Activated T-helper 1 cell treated with anti-CD3 and anti-CD28 coated beads, Interleukin-12 subunit alpha, Interleukin-12 subunit beta, Interleukin-2, Interleukin-4 antibody, amounts not matched to agents 30 ng/mL and 10 ng/mL and 1 ng/mL, durations not matched to agents 14 hours and 24 hours and 36 hours (primary cell): ENCODE measurements at places on chromosomes 1 and 21.

DNA sequence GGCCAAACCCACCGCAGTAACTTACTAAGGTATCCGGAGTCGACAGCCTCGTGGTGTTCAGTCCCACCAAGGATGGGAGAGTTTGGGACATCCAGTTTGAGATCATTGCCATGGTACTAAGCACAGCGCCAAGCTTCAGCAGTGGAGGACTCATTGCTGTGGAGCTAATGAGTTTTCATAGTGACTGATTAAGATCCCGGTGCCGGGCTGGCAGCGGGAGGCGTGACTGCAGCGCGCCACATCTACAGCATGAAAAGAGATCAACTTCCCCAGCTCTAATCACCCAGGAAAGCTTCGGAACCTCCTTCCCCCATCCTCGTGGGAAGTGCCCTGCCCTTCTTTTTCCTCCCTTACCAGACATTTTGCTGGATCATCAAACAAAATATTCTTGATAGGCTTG, 149.9 kb downstream of the OLFM3 start:
- no peak overlapping the region for H3K27ac ChIP-seq
- no peak overlapping the region for H3K4me3 ChIP-seq
- no peaks in the 10 kb centered on the region for H3K4me1 ChIP-seq

GRCh38 chr1:8075511-8076051, 49.5 kb upstream of the ERRFI1 start:
- H3K4me3 ChIP-seq, result no peak overlapping the region
- DNase-seq, result no peak
- H3K4me1 ChIP-seq, result no peaks in the 10 kb centered on the region
- H3K36me3 ChIP-seq, result no peaks in the 10 kb centered on the region
- H3K27me3 ChIP-seq, result peaks cover 18% of the 10 kb centered on the region

DNA sequence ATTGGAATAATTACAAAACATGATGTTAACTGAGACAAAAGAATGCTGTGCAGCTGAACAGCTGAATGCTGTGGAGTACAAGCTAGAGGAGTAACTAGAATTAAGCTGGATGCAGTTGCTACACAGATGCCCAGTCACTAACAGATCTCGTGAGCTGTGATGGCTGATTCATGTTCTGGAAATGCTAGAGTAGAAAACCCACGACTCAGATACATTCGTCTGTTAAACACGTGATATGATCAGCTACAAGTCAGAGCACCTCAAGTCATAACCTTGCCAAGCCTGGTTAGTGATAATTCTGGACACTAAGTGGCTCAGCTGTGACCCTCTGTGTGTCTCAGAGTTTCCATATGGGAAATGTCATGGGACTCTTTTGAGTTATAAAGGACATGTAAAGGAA, 89.7 kb upstream of the ESRRG start:
- no peak overlapping the region for H3K4me3 ChIP-seq
- DNase-seq, result no peak
- no peak overlapping the region for H3K27ac ChIP-seq
- H3K36me3 ChIP-seq, result no peaks in the 10 kb centered on the region
- H3K4me1 ChIP-seq, result no peaks in the 10 kb centered on the region

- no peaks in the 10 kb centered on the region for H3K27me3 ChIP-seq
- H3K4me1 ChIP-seq, result peaks cover 16% of the 10 kb centered on the region
- no peak overlapping the region for H3K4me3 ChIP-seq
- no peak for DNase-seq
Observed at GRCh38 chr1:110259770-110260169, 49.7 kb downstream of the KCNC4 start.

DNA sequence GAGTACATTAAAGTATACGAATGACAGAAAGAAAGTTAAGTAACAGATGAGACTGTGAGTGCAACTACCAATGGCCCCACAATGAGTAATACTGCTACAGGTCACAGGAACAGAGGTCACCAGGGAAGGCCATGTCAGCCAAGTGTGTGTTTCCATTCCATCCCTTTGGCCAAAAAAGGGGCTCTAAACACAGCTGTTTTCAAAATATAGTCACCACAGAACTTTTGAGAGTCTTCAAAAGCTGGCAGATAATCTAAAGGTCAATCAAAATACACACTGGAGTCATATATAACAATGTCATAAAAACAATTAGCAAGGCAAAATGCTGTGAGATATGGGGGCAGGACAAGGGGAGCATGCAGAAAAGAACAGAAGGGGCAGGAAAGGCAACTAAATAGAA, 10.2 kb downstream of the USP24 start:
- peak overlapping the region; percentile 16 for H3K4me3 ChIP-seq
- peaks cover 60% of the 10 kb centered on the region for H3K4me1 ChIP-seq

DNA sequence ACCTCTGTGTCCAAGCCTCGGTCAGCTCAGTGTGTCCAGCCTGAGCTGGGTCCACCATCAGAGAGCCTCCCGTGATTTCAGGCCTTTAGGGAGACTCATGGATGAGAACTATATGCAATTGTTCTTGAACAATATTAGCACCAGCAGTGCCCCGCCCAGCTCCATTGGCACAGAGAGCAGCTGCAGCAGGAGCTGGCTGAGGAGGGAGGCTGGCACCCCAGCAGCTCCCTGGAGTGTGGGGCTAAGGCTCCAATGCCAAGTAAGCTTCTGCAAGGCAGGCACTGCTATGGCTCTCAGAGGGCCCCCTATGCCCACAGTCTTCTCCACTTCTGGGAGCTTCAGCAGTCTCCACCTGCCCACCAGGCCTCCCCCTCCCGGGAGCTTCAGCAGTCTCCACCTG, 593.3 kb downstream of the MATN1 start:
- no peaks in the 10 kb centered on the region for H3K4me1 ChIP-seq
- no peaks in the 10 kb centered on the region for H3K36me3 ChIP-seq
- DNase-seq, result no peak
- H3K4me3 ChIP-seq, result no peak overlapping the region
- H3K27ac ChIP-seq, result no peak overlapping the region
